Activated CD8-positive, alpha-beta memory T cell treated with anti-CD3 and anti-CD28 coated beads for 1 hour (primary cell): ENCODE measurements at places on chromosomes 2 and 18.

DNA sequence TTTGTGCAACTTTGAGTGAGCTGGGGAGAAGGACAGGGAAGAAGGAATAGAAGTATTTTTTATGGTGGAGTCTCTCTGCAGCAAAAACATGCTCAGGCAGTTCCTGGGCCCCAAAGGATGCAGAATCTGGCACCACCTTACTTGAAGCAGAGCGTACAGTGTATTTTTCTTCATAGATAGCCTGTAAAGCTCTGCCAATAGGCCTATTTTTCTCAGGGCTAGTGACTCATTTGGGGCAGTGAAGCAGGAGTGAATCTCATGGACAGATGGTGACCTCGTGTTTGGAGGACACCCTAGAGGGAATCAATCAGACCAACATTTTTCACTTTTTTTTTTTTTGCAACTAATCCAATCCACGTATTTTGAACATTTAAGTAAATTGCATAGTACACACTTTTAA is 268.1 kb upstream of the CXCR4 start:
- no peak for DNase-seq

DNA sequence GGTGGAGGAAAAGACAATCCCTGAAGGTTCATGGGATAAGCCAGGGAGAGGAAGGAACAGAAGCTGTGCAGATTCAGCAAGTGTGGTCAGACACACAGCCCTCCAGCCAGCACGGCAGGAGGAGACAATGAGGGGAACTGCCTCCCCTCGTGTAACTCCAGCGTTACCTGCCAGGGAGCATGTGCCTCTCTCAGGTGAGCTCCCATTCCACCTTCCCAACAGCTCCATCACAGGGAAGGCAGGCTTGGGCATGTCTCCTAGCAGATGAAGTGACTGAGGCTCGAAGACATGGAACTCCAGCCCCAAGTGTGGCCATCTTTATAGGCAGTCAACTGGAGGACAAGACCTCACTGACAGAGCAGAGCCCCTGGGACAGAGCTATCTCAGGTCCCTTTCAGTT is 47.4 kb downstream of the ZBTB7C start:
- DNase-seq = no peak

DNA sequence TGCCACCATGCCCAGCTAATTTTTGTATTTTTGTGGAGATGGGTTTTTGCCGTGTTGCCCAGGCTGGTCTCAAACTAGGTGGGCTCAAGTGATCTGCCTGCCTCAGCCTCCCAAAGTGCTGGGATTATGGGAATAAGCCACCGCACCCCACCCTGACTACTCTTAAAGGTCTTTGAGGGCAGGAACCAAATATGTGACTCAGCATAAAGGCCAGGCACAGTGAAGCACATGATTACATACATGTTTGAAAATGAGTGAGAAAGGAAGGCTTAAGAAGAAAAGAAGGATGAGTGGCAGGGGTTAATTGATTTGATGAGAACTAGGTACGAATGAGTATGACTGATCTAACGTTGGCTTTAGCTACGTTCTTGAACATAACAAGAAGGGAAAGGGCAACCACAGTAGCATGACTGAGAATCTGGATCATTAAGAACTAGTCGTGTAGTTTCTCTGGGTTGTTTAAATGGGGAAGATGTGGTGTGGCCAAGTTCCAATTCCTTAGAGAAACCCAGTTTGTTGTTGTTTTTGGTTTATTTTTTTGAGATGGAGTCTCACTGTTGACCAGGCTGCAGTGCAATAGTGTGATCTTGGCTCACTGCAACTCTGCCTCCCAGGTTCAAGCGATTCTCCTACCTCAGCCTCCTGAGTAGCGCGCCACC is 6.8 kb downstream of the RESP18 start:
- no peak for DNase-seq

DNA sequence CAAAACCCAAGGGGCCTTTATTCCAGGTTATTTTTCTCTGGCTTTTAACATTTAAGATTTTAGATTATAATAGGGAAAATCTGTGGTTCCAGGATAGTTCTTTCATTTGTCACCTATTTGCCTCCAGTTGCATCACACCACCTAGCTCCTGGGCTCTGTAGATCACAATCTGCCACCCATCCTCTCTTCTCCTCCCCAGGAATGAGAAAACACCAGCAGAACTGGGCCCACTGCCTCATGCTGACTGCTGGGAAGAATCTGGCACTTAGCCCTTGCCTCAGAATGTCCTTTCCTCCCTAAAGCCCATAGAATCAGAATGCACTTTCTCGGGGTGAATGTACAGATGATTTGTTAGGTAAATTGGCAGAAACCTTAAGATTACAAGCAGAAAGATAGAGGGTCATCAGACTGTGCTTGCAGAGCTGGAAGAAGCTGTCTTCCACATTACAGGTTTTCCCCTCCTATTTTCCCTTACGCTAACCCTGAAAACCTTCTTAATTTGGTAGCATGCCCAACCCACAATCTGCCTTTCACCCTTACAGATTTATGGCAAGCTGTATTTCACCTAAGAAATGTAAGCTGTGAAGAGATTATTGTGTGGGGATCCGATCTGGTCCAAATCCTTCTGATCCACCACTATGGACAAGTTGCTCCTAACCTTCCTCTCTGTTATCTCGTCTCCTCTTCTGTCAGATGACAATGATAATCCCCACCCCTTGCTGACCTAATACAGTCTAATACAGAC is 72.6 kb downstream of the LRRC30 start:
- DNase-seq = no peak

- DNase-seq = no peak
Observed at GRCh38 chr2:180983468-180984242, 3.2 kb downstream of the UBE2E3 start.

DNA sequence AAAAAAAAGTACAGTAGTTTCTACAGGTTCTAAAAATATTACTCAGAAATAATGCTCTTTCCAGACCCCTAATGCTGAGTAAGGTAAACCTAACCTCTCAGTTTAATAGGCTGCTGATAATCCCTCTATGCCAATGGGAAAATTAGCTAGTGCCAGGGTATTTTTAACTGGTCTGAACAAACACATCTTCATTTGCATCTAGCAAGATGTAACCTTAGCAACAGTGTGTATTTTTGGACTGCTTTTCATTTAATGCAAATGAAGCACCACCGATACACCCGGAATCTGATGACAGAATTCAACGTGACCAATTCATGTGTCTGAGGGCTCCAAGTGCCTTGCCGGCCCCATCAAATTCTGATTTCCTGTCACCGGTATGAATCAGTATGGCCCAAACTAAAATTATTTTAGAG is 47.4 kb upstream of the CYRIA start:
- DNase-seq = no peak

DNA sequence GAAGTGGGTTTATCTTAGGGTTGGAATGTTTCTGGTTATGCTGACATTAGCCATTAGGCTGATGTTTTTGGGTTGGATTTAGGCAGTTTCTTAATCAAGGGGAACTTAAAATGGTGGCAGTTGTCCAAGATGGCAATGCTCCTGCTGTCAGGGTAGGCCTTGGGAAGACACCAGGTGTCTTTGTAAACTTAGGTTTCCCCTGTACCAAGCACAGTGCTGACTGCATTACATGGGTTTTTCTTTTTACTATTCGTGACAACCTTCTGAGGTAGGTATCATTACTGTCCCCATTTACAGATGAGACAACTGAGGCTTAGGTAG is 528 bp upstream of the ATG16L1 start:
- no peak for DNase-seq

- no peak for DNase-seq
Observed at GRCh38 chr2:70793450-70793849, 3.0 kb upstream of the FIGLA start.

DNA sequence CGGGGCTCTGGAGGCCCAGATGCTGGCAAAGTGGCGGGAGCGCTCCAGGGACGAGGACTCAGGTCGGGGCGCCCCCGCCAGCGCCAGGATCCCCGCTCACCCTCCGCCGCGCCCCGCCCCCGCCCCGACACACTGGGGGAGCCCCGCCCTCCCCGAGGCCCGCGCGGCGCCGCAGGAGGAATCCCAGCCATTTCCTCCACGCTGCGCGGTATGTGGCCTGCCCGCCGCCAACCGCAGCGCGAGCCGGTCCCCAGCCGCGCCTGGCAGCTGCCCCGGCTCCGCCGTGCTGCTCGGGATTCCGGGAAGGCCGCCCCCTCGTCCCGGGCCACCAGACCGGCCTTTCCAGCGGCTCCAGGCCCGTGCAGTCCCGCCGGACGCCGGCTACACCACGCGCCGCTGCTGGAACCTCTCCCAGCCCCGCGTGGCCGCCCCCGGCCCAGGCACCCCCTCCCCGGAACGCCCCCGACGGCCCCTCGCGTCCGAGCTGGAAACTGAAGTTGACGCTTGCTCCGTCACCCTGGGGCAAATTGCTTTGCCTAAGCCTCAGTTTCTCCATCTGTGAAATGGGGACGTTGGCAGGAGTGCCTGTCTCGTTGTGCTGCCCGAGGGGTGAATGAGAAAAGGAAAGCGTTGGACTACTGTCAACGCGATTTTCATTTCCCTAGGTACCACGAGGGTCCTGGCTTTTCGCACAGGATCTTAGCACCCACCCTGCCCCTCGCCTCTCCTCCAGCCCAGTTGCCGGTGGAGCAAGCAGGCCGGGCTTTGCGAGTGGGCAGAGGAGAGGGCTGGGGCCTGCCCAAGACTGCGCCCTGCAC is 53.6 kb downstream of the PKDCC start:
- DNase-seq = no peak

GRCh38 chr2:193566276-193566675 is 1371.5 kb upstream of the TMEFF2 start:
- no peak for DNase-seq

- no peak for DNase-seq
Observed at GRCh38 chr18:68454511-68455228, 260.2 kb downstream of the TMX3 start.

DNA sequence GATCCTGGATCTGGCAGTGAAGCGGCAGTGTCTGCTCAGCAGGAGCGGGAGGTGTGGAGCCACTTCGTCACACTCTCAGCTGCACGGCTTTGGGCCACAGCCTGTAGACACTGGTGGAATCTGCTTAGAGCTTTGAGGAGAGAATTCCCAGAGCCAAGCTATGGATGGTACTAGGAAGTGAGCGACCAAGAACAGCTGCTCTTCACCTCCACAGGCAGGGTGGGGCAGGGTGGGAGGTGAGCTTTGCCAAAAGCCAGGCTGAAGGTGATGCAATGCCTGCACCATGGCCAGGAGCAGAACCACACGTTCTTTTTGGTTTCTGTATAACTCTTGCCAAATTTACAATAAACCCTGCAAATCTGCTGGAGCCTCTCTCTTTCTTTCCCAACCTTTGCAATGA is 226.1 kb downstream of the ANKRD30B start:
- no peak for DNase-seq

GRCh38 chr2:96260387-96261260 is 5.2 kb downstream of the TMEM127 start:
- DNase-seq = no peak

DNA sequence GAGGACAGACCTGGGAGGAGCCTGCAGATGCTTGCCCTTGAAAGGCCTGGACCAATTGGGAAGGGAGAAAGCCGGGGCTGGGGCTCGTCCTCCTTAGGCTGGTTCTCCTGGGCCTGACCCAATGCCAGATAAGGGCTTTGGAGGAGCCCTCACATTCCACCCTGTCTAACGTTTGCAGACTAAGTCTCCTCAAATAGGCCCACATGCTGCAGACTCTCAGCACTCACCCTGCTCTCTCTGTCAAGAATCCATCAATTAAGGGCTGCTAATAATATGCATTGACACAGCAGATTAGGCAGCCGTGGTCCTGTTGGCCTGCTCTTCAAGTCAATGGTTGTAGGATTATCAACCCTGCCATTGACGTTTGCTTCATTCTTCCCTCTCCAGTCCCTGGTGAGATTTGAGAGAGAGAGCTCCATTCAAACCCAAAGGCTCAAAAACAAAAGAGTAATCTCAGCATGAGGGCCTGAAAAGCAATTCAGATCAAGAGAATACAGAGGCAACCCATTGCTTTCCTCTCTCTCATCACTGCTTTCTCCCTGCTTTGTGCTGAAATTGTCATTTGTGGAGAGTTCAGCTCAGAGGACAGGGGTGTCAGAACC is 167.6 kb downstream of the INSIG2 start:
- no peak for DNase-seq

DNA sequence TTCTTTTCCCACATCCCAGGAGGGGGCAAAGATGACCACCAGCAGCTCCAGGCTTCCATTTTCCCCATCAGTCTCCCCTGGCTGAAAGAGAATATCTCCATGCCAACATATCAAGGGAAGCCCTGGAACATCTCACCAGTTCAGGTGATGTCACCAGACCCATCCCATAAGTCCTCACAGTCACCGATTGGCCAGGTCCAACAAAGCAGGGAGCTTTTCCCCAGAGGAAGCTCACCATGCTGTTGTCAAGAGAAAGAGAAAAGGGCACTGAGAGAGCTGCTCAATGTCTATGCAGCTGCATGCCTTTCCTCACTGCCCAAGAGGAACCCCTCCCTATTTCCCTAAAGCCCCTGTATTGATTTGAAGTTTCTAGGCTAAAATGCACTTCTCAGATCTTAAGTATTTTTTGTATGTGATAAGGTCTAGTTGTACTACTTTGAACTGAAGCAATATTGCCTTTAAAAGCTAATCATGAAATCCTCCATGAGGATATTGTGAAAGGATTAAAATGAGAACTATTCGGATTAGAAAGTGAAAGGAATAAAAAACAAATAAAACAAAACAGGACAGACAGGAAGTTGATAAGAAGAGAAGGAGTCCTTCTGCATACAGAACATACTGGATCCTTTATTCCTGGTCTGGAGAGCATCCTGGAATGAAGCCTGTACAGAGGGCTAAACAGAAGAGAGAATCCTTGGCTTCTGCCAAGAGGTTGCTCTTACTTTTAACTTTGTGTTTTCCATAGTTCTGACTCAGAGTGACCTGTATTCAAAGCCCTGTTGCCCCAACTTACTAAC is 45.2 kb upstream of the CTIF start:
- no peak for DNase-seq

- DNase-seq = no peak
Observed at GRCh38 chr2:70509565-70509964, 44.1 kb downstream of the TGFA start.

DNA sequence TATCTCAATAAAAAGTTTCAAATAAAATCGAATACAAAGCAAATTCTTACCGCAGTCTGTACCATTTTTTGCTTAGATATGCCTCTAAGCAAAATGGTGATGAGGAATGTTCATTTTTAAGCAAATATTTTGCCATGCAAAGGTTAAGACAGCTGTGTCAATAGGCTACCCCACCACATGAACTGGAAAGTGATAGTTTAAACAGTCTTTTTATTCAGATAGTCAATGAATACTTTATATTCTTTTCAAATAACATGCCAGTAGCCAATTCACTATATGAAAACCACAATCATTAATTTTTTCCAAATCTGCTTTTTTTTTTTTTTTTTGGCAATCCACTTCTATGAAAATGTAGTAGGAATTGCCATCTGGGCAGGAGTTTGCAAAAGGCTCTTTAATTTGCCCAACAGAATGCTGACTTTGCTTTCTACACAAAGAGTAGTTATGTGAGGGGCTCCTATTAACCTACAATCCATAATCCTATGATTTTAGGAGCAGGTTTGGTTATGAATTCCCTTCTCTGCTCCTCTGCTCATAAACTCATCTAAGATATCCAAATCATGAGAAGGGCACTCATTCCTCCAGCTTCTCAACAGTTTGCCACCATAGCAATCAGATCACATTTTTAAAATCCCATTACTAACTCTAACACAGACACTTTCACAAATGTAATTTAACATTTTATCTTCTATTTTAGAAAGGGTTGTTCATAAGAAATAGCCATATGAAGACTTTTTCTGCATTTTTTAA is 69.2 kb downstream of the SLC40A1 start:
- DNase-seq = no peak
